ENCODE measurements at places on chromosomes 7 and 10.

- no peak for DNase-seq
Measured at GRCh38 chr10:93639791-93640190, 27.5 kb downstream of the PDE6C start.

- no peak for DNase-seq
Measured at GRCh38 chr7:155662343-155663043, 18.0 kb downstream of the RBM33 start.

- DNase-seq = no peak
Measured at GRCh38 chr10:130052193-130052592, 58.4 kb downstream of the C10orf143 start.

DNA sequence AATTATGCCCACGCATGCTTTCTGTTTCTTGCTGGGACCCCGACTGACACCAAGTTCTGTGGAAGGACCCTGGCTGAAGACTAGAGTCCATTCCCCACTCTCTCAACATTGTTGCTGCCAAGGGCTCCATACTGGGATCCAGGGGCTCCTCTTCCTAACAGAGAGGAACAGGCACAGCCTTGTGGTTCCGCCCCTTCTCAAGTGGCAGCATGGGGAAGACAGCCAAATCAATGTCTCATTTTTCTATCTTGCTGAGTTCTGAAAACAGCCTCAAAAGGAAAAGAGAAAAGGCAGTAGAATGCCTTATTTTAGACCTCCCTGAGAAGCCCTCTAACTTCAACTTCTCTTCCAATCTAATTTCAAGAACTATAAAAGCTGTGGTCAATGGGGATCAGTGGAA lies 23.7 kb upstream of the LAMB1 start:
- DNase-seq = no peak

DNA sequence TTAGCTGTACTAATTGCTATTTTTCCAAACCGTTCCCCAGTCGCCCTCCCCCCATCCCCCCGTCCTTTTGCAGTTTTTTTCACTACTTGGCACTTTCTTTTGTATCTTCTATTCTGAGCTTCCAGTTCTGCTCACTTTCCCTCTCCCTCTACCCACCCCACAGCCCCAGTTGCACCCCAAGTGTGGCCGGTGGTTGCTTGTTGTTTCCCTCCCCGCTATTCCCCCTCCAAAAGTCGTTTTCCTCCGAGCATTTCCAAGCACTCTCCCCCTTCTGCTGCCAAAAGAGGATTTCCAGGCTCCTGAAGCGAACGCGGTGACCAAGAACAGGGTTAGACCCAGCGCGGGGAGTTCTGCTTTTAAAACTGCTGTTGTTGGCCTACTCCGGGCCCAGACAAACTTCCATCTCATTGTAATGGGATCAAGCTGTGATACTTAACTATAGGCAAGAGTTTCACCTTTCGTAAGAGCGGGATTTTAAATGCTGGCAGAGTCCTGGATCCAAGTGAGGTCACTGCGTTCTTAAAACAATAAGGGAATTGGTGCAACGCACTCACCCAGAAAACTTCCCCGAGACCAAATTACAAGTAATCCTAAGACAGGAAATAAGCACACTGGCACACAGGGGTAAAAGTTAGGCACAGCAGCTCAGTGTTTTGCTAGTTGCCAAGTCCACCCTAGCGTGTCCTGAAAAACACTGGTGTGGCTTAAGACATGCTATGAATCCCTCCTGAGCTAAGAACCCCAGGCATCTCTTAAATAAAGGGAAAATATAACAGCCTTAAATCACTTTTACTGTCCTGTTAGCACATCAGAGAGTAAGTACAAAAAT lies 1.5 kb upstream of the RGS10 start:
- DNase-seq = no peak

DNA sequence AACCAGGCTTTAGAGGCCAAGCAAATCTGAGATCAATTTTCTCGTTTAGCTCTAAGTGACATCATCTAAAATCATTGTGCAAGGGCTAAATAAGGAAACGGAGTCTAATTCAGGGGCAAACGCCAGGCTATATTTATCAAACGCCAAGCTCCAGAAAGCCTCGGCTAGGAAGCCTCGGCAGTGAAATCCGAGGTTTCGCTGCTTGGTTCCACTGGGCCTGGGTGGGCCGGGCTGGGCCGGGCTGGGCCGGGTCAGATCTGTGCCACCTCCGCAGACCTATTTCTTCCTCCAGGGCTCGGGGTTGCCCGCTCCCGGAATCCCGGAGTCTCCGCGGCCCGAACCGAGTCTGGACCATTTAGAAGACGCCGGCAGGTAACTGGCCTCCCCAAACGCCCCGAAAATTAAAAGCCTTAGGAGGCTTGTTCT lies 459 bp upstream of the FEZF1 start:
- DNase-seq = no peak
